NCI-H1436 treated with DMSO at 0.1 percent for 48 hours (cell line): ENCODE measurements at places on chromosomes 12 and 14.

- DNase-seq: no peak
Measured at GRCh38 chr14:103543140-103543539, 14.1 kb downstream of the TRMT61A start.

DNA sequence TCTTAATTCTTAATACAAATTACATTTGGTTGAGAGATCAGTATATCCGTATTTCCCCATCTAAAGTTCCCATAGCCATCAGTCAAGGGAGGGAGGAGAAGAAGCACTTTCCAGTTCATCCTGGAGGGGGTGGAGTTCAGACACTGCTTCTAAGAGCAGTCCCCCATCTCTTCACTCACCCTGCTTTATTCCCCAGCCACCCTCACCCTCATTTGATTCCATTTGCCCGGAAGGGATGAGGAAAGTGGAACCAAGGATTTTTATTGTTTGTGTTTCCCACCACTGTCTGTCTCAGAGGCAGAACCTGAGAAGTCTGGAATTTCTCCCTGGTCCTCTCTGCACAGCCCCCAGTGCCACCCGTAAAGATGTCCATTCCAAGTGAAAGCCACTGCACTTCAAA is 134.2 kb upstream of the HIF1A start:
- DNase-seq: no peak

DNA sequence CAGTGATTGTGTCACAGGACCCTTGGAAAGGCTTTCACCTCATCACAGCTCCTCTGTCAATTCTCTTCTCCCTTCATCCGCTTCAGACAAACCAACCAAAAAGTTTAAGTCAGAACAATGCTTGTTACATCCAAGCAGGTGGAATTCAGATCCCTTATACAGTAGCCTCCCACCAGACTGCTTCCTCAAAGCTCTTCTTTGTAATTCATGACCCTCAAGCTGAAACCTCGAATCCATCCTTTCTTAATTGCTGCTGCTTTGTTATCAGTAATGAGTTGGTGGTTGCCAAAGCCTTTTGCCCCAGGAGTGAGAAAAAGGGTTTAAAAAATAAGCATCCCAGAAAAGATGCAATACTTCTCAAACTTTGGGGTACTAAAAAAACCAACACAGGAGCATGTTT is 9.5 kb downstream of the BEST3 start:
- DNase-seq: no peak

DNA sequence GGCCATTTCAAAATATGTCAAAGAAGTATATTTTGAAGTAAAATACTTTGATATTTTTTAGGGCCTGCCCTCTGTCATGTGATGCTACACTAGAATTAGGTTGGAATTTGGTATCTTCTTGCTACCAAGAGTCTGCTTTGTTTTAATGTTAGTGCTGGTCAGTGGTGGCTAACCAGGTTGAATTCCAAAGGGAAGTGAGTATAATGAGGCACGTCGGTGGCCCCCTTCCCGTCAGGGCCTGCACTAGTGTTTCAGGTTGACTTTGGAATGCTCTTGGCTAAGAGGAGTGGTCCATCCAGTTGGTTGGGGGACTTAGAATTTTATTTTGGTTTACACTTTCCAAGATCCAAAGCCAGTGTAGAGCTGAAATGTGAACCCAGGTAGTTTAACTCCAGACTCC is 185.4 kb downstream of the NOVA1 start:
- no peak for DNase-seq

DNA sequence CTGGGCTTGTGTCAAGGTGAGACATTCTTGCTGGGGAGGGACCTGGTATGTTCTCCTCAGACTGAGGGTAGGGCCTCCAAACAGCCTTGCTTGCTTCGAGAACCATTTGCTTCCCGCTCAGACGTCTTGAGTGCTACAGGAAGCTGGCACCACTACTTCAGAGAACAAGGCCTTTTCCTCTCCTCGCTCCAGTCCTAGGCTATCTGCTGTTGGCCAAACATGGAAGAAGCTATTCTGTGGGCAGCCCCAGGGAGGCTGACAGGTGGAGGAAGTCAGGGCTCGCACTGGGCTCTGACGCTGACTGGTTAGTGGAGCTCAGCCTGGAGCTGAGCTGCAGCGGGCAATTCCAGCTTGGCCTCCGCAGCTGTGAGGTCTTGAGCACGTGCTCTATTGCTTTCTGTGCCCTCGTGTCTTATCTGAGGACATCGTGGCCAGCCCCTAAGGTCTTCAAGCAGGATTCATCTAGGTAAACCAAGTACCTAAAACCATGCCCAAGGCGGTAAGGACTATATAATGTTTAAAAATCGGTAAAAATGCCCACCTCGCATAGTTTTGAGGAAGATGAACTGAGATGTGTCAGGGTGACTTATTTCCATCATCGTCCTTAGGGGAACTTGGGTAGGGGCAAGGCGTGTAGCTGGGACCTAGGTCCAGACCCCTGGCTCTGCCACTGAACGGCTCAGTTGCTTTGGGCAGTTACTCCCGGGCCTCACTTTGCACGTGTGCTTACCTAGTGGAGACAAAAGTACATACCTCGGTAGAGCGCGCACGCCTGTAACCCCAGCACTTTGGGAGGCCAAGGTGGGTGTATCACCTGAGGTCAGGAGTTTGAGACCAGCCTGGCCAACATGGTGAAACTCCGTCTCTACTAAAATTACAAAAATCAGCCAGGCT is 4.3 kb downstream of the GAPDH start:
- DNase-seq: no peak

DNA sequence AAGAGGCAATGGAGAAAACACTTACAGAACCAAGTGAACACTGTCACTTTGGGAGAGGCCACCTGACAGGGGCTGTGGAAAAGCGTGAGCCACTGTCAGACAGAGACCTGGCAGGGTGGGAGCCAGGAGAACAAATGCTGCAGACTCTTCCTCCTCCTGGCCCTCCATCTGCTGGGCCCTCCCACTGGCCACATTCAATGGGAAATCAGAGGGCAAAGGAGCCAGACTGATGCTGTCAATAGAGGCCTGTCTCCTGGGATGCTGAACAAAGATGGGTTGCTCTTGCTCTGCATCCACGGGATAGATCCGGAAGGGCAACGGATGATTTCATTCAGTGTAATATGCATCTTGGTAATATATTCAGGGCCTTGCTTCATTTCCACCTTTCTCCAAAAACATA is 44.9 kb upstream of the BCAT1 start:
- DNase-seq: no peak

DNA sequence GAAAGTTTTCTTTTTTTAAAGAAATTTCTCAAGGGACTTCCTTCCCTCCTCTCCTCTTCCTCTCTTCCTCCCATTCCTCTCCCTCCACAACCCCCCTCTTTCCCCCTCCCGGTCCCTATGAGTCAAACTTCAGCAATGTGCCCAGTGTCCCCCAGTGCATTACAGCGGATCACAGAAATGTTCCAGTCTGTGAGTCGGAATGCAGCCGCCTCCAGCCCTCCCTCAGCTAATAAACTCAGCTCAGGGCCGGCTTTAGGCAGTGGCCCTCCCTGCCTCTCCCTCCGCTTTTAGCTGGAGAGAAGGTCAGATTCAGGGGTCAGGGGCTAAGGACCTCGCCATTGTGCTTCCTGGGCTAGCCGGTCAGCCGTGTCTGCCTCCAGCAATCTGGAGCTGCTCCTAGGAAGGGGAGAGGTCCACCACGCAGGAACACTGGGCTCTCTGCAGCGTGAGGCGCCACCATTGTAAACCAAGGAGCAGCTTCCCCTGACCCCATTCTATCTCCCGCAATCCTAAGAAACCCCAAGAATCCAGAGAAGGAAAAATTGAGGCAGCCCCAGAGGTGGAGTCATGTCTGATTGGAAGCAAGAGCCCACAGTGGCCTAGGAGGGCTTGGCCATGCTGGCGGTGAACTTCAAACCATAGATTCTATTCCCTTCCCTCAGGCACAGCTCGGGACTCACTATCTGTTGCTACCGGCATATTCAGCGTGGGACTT is 1.1 kb upstream of the HDAC7 start:
- no peak for DNase-seq

DNA sequence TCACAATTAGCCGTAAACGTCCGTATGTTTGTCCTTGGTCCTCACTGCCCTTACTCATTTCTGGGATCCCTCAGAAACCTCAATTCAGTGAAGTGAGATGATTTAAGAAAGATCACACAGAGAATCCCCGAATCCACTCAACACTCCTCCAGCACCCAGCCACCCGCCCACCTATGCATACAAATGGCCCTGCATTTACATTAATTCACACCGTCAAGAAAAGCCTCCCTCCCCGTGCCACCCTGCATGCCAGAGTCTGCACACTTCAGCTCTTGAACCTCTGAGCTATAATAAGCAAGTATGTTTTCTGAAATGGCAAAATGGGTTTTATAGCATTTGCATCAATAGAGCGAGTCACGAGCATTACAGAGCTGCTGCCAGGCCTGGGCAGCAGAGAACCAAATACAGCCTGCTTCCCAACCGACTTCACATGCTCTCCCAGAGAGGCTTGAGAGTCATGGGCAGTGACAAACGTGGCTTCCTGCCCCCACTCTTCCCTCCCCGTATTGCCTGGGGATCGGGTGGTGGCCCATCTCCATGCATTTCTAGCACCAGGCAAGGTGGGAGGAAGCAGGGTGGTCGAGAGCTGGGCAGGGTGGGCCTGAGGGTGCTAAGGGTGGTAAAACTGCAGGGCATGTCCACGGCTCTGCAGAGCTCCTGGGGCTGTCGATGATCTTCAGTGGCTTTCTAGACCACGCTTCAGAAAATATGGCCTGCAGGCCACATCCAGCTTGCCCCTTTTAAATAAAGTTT is 177.6 kb downstream of the RIMBP2 start:
- no peak for DNase-seq

- no peak for DNase-seq
Measured at GRCh38 chr14:55254581-55254980, 16.6 kb upstream of the FBXO34 start.

DNA sequence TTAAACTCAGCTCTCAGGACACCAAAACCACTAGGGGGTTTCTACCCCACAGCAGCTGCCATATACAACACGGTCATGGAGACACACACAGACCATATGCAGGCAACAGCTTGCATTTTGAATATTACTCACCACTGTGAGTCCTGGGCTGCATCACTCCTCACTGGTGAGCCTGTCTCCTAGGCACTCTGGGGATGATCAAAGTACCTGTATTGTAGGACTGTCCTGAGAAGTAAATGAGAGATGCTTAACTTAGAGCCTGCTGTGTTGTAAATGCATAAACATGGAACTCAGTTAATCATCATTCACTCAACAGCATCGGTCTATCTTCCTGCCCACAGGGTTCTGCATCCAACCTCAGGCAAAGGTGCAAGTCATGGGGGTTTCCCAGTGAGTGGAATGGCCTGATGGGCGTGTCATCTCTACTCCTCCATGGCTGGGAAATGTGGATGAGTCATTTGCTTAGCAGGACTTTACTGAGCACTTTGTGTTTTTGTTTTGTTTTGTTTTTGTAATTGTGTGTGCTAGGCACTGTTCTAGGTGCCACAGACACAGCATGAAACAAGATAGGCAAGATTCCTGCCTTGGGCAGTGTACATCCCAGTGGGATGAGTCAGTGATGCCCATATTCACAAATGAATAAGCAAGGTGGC is 1141.2 kb upstream of the TMEM132C start:
- DNase-seq: no peak

GRCh38 chr12:123690191-123690840 is 19.4 kb downstream of the TCTN2 start:
- DNase-seq: no peak

GRCh38 chr12:76962099-76962498 is 83.3 kb upstream of the CSRP2 start:
- no peak for DNase-seq

GRCh38 chr14:38143659-38144505 is 63.8 kb upstream of the SSTR1 start:
- DNase-seq: no peak

DNA sequence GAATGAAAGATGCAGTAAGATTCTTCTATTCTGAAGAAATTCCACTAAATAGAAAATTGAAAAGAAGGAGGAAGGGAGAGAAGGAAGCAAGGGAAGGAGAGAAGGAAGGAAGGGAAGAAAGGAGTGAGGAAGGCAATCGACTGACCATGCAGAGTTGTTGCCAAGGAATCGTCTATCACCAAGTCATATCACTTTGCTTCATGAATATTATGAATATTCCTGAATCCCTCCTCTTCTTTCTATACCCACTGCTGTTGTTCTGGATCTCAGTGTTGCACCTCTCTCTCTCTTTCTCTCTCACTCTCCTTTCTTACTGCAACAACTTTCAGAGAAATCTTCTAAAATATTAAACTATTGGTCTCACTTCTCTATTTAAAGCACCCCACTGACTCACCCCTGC is 222.4 kb downstream of the IPO8 start:
- no peak for DNase-seq

- no peak for DNase-seq
Measured at GRCh38 chr14:72615451-72616121, 278.3 kb downstream of the DPF3 start.

DNA sequence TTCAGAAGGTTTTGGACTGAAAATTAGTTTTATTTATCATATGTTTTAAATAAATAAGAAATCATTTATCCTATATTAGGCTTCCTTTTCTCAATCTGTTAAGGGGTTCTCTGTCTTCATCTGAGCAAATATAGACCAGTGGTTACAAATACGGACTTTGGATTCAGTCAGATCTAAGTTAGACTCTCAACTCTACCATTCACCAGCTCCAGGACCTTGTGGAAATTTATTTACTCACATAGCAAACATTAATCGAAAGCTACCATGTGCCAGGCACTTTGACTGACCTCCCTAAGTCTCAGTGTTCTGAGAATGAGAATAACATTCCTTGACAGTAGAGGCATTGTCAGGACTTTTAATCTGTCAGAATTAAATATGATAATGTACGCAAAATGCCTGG is 22.3 kb downstream of the KCNK10 start:
- DNase-seq: no peak

DNA sequence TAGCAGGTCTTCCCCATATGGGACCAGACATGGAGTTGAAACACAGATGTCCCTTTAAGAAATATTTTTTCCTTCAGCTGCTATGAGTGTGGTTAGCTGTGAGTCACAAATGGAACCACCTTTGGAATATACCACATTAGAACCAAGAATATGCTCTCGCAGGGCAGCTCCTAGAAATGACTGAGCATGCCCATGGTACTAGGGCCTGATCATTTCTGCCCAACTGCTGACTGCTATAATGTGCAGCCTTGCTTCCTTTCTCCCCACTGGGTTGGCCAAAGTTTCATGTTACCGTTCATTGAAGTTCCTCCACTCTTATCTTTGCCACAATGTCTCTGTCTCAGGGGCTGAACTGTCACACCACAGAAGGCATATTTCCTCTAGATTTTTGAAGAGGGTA is 1074.6 kb downstream of the FLRT2 start:
- no peak for DNase-seq

DNA sequence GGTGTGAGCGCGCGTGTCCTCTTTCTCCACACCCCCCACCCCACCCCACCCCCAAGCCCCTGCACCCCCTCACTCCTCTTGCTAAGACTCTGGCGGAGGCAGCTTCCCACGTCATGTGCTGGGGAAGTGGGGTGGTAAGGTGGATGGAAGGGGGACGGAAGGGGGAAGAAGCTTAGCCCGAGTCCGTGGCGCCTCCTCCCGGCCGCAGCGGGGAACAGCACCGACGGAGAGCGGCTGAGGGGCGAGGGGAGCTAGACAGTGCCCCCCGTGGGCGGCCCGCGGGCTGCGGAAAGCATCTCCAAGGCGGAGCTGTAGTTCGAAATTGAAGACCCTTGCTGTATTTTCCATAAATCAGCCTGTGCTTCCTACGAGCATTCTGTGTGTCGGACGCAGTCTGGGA is 588 bp upstream of the GRIN2B start:
- no peak for DNase-seq
